ENCODE measurements at places on chromosomes 6 and 20.

DNA sequence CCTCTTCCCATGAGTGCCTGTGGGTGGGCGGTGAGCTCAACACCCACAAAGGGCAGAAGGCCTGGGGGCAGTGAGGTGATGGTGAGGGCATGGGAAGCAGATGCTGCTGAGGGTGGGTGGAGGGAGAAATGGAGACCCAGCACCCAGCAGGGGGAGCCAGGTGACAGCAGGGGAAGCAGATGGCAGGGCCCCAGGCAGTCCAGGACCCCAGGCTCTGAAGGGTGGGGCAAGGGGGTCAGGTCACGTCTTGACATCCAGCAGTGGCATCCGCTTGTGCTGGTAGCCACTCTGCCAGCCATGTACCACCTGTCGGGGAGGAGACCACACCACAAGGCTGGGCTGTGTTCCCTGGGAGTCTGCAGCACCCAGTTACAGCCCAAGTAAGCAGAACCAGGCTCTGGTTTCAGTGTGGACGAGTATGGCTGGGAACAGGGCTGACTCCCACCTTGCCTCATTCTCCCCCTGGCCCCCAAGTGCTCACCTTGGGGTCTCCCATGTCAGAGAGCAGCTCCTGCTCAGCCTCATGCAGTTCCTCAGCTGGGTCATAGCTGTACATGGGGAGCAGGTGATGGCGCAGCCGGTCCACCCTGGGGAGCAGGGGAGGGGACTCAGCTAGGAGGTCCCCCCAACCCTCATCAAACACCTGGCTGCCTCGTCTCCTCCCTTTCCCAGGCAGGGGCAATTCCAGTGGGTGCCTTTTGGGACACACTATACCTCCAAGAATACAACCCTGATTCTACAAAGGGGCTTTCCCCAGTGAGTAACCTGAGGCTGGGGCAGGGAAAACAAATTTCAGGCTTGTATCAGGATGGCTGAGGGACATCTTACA lies 2.0 kb downstream of the SMIM29 start:
- DNase-seq = no peak

DNA sequence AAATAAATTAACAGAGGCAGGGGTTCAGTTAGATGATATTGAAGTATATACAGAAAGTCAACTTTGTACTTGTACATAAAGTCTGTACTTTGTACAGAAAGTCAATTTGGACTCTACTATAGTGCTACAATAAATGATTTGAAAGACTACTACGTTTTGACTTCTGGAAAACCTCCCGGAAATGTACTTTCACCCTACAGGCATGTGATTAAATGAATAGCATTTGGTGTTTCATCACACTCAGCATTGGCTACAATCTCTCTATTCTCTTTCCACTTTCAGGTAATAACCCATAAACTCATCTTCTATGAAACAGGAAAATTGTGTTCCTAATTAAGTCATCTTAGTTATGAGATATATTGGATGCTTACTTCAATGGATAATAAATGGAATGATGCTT lies 25.6 kb upstream of the MC3R start:
- DNase-seq = no peak

DNA sequence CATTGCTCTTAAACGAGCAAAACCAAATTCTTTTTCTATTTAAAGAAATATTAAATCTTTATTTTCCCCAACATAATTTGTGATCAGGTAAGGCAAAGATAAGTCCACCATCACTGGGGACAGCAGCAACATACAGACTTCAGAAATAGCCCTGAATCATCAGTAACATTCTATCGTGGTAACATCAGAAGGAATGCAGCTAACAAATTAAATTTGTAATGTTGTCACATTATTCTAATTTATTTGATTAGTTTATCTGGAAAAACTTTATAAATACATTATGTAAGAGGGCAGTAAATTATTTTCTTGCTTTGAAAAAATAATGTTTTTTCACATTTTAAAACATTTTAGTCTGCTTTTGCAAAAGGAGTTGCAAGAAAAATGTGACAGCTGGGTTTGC lies 53.6 kb upstream of the BCLAF1 start:
- no peak for DNase-seq

DNA sequence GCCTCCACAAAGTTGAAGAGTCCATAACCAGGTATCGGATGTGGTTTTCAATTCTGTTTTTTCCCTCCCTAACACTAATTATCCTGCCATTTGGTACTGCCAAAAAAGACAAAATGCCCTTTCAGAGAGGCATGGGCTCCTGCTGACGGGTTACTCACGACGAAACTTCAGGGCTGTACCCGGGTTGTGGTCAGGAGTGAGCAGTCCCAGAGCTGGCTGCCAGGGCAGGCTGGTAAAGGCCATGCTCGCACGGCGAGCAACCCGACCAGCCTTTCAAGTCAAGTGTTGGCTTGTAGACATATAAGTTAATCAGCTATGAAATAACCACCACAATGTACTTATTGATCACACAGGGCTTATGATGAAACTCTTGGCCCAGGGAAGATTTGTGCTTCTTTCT lies 152.5 kb downstream of the FOXC1 start:
- no peak for DNase-seq

- no peak for DNase-seq
Measured at GRCh38 chr6:16928387-16928786, 167.1 kb upstream of the ATXN1 start.
